Tibial artery (tissue), 4 donors: ENCODE measurements at places on chromosomes 5 and 9.

GRCh38 chr5:144467792-144468191, 297.1 kb downstream of the KCTD16 start:
- H3K36me3 ChIP-seq = no peaks in the 10 kb centered on the region
- no peak overlapping the region for H3K27ac ChIP-seq
- no peaks in the 10 kb centered on the region for H3K4me1 ChIP-seq
- H3K27me3 ChIP-seq = no peaks in the 10 kb centered on the region

DNA sequence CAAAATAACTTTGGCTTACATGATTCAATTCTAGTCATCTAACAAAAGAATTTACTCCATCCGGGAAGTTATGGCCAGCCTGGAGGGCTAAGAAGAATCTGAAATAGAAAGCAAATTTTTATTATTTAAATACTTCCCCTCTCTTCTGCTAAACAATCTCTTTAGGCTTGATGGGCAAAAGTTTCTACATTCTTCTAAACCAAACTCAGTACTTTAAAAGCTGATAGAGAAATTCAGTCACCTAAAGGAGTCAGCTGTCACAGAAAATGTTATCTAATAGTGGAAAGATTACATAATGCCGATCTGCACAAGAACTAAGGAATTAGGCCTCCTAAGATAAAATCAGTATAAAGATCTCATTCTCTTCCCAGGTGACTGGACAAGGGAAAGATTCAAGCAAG, 32.4 kb downstream of the GNAQ start:
- H3K36me3 ChIP-seq = no peaks in the 10 kb centered on the region
- DNase-seq = no peak
- no peaks in the 10 kb centered on the region for H3K27me3 ChIP-seq
- no peak overlapping the region for H3K4me3 ChIP-seq

GRCh38 chr9:6842584-6842947, 84.8 kb downstream of the KDM4C start:
- H3K27ac ChIP-seq = no peak overlapping the region
- no peaks in the 10 kb centered on the region for H3K27me3 ChIP-seq
- no peak for DNase-seq
- no peaks in the 10 kb centered on the region for H3K4me1 ChIP-seq
- H3K36me3 ChIP-seq = no peaks in the 10 kb centered on the region

DNA sequence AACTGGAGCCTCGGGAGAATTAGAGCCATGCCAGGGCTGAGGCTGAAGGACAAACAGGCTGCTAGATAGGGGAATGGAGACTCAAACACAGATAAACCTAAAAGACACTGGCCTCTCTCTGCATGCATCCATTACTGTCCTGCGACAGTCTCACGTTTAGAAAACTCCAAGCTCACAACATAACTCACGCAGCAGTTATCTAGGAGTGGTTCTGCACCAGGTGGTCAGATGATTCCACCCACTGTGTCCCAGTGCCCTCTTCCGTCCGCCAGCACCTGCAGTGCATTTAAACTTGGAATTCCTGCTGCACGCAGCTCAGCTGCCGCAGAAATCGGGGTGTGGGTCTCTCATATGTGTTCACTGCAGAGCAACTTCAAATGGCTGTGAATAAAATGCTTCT, 272.6 kb upstream of the IRX2 start:
- no peak for DNase-seq
- H3K27me3 ChIP-seq = no peaks in the 10 kb centered on the region
- no peak overlapping the region for H3K4me3 ChIP-seq
- H3K27ac ChIP-seq = no peak overlapping the region
- no peaks in the 10 kb centered on the region for H3K36me3 ChIP-seq
- no peaks in the 10 kb centered on the region for H3K4me1 ChIP-seq

GRCh38 chr9:93473411-93473810, 20.0 kb upstream of the FAM120AOS start:
- no peaks in the 10 kb centered on the region for H3K27me3 ChIP-seq
- DNase-seq = no peak
- no peak overlapping the region for H3K27ac ChIP-seq

DNA sequence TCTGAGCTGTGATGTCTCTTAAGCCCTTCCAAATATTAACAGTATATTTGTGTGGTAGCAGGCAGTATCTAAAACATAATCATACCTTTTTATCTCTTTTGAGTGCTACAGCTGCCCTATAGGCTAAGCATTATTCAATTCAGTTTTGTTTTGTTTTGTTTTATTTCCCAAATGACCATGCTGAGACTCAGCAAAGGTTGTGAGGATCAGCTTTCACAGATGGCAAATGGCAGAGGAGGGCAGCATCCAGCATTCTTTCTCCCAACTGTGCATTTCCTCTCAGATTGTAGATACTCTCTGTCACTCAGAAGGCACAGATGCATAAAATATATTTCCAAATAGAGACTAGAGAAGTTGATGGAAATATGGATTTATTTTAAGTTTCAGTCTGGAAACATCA, 90.7 kb downstream of the DAPK1 start:
- no peak overlapping the region for H3K27ac ChIP-seq
- DNase-seq = no peak
- H3K4me1 ChIP-seq = peaks cover 10% of the 10 kb centered on the region
- H3K4me3 ChIP-seq = no peak overlapping the region
- no peaks in the 10 kb centered on the region for H3K27me3 ChIP-seq

DNA sequence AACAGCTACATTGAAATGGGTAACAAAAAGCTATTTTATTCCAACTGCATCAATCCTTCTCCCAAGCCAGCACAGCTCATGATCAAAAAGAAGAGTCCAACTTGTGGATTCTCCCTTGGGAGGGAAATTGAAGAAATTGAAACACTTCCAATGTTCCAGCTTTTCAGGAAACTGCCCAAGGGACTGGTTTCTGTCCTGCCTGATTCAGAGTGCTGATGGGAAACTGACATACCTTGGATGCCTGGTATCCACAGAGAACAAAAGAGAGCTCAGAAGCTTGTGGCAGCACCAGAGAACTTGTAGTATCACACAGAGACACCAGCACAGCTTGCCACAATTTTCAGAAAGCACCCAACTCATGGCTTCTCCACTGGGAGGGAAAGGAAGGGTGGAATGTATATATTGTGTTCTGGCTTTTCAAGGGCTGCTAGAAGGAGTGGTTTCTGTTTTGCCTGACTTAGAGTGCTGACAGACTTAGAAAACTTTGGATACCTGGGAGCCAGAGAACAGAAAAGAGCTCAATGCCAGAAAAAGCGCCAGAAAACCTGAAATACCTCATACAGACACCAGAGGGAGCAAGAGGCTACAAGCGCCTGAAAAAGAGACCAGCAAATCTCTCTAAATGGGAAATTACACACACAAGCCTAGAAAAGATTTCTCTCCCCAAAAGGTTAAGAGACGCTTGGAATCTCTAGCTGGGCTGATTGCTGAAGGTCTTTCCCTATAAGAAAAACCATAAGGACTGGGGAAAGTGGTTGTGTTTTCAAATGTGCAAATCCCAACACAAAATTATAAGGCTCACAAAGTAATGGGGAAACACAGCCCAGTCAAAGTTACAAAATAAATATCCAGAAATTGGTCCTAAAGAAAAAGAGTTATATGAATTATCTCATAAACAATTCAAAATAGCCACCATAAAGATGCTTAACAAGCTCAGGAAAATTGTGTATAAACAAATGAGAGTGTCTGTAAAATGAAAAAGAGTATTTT, 178.8 kb downstream of the SPOCK1 start:
- H3K4me1 ChIP-seq = peaks cover 26% of the 10 kb centered on the region
- H3K36me3 ChIP-seq = no peaks in the 10 kb centered on the region
- no peaks in the 10 kb centered on the region for H3K27me3 ChIP-seq
- H3K4me3 ChIP-seq = no peak overlapping the region
- no peak for DNase-seq

DNA sequence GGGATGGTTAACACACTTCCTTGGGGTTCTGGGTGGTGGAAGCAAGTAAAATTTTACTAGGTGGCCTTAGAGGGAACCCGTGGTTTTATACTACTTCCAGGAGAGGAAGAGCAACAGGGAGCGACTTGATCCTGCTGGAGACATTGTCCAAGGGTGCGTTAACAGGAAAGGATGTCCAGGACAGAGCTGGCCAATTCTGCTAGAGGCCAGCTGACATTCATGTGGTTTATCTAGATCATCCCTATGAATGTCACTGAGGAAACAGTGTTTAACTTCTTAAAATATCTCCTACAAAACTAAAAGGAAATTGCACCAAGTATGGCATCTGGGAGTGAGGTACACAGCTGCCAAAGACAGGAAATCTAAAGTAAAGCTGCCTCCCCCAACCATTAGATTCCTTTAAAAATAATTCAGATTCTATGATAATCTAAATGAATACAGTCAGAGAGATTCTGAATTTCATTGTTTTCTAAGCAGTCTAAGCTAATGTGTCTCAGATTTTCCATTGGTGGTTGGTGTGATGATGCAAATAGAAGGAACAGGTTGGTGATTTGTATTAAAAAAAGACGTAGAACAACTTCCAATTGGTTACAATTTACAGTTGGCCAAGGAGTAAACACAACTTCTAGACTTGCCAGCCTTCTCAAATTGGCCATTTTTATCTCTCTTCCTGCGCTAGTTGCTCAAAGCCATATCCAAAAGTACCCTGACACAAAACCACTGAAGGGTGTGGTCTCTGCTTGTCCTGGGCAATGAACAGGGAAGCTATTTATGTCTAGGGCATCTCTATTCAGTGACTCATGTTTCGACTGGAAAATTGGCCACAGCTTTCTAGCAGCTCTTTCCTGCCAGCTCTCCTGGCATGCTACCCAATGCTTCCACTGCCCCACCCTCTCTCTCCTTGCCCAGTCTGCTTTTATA, 574.7 kb upstream of the MEF2C start:
- no peaks in the 10 kb centered on the region for H3K36me3 ChIP-seq
- H3K27me3 ChIP-seq = no peaks in the 10 kb centered on the region
- peak; percentile 81 for DNase-seq
- H3K4me1 ChIP-seq = no peaks in the 10 kb centered on the region

GRCh38 chr9:133248726-133249295, 26.2 kb downstream of the ABO start:
- H3K4me3 ChIP-seq = no peak overlapping the region
- no peaks in the 10 kb centered on the region for H3K36me3 ChIP-seq
- H3K27ac ChIP-seq = no peak overlapping the region
- H3K4me1 ChIP-seq = no peaks in the 10 kb centered on the region
- no peaks in the 10 kb centered on the region for H3K27me3 ChIP-seq

DNA sequence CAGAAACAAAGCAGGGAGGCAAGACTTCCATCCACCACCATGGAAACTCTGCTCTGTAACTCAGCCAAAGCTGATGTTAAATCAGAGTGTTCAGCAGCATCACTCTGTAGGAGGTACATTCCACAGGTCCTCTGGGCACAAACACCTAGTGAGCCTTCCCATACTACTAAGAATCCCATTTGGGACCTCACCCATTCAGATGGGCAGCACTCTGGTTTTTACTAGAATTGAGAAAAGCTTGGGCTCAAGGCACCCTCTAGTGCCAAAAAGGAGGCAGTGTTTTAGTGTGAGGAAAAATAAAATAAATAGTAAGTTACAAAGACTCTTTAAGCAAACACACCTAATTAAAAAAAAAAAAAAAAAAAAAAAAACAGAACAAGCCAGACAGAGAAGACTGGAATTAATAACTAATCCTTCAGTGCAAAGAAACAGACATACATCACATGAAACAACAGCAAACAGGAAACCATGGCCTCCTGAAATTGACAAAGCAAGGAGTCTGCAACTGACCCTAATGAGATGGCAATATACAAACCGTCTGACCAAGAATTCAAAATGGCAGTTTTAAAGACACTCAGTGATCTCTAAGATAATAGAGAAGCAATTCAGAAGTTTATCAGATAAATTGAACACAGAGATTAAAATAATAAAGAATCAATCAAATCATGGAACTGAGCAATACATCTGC, 159.5 kb downstream of the GNA14 start:
- no peak for DNase-seq
- no peak overlapping the region for H3K4me3 ChIP-seq
- H3K27me3 ChIP-seq = no peaks in the 10 kb centered on the region
